ENCODE measurements at places on chromosomes 7 and 10.
A peak's percentile ranks its signal among the peaks of the same experiment; 100 is the strongest.

DNA sequence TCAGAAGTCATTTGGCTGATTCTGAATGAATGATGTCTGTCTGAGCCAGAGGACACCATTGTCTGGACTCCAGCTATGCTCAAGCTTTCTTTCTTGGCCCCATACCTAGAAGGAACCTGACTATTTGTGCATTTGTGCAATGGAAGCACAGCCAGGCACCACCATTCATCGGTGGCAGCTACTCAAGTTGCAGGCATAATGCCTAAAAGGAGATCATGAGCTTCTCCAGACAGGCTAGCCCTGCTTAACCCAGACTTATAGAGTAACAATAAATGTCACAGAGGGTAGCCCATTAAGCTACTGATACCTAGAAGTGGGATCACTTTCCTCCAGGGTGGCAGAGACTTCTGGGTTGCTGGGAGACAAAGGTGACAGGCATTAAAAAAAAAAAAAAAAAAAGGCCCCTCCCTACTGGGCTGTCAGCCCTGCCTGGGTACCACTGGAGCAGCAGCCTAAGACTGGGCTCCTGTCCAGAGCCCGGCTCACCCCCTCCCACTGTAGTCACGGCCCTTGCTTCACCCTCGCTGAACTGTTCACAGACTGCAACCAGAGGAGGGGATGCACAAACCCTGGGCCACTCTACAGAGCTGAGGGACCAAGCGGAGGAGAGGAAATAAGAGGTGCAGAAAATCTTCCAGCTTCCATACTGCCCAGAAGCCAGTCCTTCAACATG, 75.4 kb upstream of the ATP6V0A4 start:
- no peak for DNase-seq

DNA sequence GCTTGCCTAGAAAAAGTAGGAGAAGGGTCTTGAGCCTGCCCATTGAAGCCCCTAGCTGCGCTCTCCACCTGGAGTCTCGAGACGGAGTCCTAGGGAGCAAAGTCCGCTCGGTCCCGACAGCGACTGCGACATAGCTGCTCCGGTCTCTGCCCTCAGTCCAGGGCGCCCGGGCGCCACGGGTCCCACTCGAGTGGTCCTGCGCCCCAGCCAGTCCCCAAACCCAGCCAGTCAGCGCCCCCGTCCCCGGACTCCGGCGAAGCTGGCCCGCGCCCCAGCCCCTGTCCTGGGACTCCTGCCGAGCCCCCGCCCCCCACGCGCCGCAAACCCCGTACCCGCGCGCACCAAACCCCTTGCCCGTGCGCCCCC, 490 bp downstream of the TNS3 start:
- no peak for DNase-seq

DNA sequence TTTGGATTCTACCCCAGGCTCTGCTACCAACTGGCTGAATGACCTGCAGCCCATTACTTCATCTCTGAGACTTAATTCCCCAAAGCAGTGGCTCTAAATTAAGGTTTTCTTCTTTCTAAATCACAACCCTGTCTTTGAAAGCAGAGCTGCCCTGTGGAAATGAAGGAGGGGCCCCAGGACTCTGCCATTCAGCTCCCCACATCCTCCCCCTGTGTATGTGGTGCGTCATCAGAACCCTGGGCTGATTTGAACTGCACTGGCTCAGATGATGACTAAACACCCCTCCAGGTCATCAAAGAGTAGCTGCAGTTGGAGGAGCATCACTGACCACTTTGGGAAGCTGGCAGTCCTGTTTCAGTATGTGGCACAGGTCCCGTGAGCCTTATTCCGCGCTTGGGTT, 46.6 kb downstream of the BPGM start:
- no peak for DNase-seq

- DNase-seq, result no peak
Measured at GRCh38 chr10:110176141-110177030, 31.0 kb upstream of the MXI1 start.

GRCh38 chr7:151459726-151460473, 20.0 kb upstream of the CRYGN start:
- DNase-seq, result no peak

- no peak for DNase-seq
Measured at GRCh38 chr10:93719901-93720300, 17.5 kb upstream of the FRA10AC1 start.

- no peak for DNase-seq
Measured at GRCh38 chr10:131825960-131826650, 74.7 kb upstream of the PPP2R2D start.

GRCh38 chr10:119270762-119271366, 63.5 kb downstream of the GRK5 start:
- DNase-seq, result peak; percentile 36

DNA sequence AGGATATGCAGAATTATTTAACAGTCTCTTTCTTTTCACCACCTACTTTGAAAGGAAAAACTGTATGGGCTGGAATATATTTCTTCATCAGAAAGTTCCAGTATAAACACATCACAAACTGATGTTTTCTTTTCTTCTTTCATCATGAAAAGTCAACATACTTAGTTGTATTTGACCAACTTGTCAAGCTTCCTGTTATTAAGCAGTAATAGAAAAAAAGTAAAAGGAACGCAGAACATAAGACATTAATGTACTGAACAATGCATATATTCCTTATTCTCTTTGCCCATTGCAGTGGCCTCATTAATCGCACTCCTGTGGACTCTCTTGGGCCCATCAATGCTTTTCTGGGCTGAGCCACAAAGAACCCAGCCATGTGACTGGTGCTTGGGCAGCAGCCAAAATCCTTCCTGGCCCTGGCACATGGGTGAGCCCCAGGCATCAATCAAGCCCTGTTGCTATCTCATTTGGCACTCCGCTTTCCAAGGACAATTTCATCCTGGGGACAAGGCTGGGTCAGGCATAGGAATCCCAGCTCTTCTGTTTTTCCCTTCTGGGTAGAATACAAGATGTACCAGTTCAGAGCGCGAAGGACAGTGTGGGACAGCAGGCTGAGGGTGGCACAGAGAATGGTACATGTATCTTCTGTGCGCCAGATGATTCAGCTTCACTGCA, 42.3 kb downstream of the RHOBTB1 start:
- DNase-seq, result no peak

GRCh38 chr7:31029251-31030042, 22.7 kb upstream of the ADCYAP1R1 start:
- DNase-seq, result no peak

DNA sequence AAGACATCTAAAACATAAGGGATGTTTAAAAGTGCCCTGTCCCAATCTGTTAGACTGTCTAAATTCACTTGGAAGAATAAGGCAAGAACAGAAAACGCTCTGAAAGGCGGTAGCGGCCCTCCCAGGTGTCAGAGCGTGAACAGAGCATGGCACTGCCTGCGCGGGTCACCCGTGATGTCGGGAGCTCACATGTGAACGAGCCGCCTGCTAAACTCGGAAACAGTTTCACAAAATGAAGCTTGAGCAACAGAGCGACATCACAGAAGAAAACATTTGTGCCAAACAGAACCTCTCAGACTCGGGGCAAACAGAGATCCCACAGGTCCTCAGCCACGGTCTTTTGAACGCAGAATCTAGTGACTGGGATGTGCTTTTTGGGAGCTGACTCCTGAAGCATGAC, 12.8 kb downstream of the BRI3 start:
- no peak for DNase-seq

- DNase-seq, result no peak
Measured at GRCh38 chr10:34666008-34666704, 148.9 kb downstream of the PARD3 start.

- no peak for DNase-seq
Measured at GRCh38 chr7:116871061-116871700, 8.8 kb downstream of the CAPZA2 start.

- no peak for DNase-seq
Measured at GRCh38 chr7:65731562-65732035, 141.3 kb upstream of the VKORC1L1 start.

- DNase-seq, result no peak
Measured at GRCh38 chr7:2487586-2488271, 11.5 kb upstream of the GRIFIN start.

- DNase-seq, result no peak
Measured at GRCh38 chr7:81500631-81501030, 269.2 kb downstream of the HGF start.

GRCh38 chr7:36062154-36062815, 90.8 kb upstream of the EEPD1 start:
- DNase-seq, result no peak

GRCh38 chr10:5628451-5629302, 37.7 kb downstream of the ASB13 start:
- DNase-seq, result no peak

- peak; percentile 14 for DNase-seq
Measured at GRCh38 chr10:63554657-63555056, 33.5 kb downstream of the REEP3 start.

All from stimulated activated CD8-positive, alpha-beta memory T cell treated with anti-CD3 and anti-CD28 coated beads, Interleukin-15, amount 100 ng/mL, for 48 hours (primary cell).